ENCODE measurements at places on chromosomes 2 and 18. TPM values are rescaled to one million over a fixed set of nuclear protein-coding genes. Genes with fewer than 3 reads are reported as not detected.

The SCTR gene
- total RNA-seq: not detected

The CCDC141 gene
- 1.5 TPM for total RNA-seq

The DNPEP gene
- 69.5 TPM for total RNA-seq

The HOXD13 gene
- not detected for total RNA-seq

The UGP2 gene
- total RNA-seq: 69.8 TPM

The ADGRF3 gene
- total RNA-seq: 0.13 TPM

The HOXD8 gene
- total RNA-seq: 20.9 TPM

The ARHGAP28 gene
- 2.3 TPM for total RNA-seq

The RIT2 gene
- not detected for total RNA-seq

The PLCD4 gene
- 1.4 TPM for total RNA-seq

The NT5C1B gene
- not detected for total RNA-seq

The ADCY3 gene
- 19.2 TPM for total RNA-seq

The PREB gene
- total RNA-seq: 34.4 TPM

The ZNF521 gene
- 66.4 TPM for total RNA-seq

The UGT1A4 gene
- total RNA-seq: not detected
